Chondrocyte (in vitro differentiated cells): ENCODE measurements at places on chromosomes 5 and 9. TPM values are rescaled to one million over a fixed set of nuclear protein-coding genes. Genes with fewer than 3 reads are reported as not detected.
A peak's percentile ranks its signal among the peaks of the same experiment; 100 is the strongest.

DNA sequence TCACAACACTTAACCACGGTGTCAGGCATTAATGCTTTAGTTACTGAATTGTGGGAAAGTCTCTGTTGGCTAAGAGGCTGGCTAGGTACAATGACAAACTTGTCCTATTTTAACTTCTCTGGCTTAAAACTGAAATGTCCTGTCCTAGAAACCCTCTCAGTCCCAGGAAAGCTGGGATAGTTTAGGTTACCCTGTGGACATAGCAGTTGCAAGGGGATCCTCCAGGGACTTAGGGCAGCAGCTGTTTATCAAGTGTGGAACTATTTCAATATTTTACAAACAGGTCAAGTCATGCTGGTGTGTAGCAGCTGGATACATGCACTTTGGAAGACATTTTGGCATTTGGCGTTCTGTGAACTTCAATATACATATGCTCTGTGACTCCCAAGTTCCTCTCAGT is 95.0 kb upstream of the ARRDC3 start:
- no peaks in the 10 kb centered on the region for H3K4me1 ChIP-seq
- H3K36me3 ChIP-seq, result no peaks in the 10 kb centered on the region
- no peak for DNase-seq
- H3K4me3 ChIP-seq, result no peak overlapping the region
- H3K27me3 ChIP-seq, result no peaks in the 10 kb centered on the region

GRCh38 chr5:160251406-160252155 is 22.3 kb downstream of the FABP6 start:
- no peak overlapping the region for H3K27ac ChIP-seq
- peaks cover 19% of the 10 kb centered on the region for H3K36me3 ChIP-seq
- no peaks in the 10 kb centered on the region for H3K4me1 ChIP-seq
- peak; percentile 64 for DNase-seq
- no peaks in the 10 kb centered on the region for H3K27me3 ChIP-seq

GRCh38 chr9:81877047-81877446 is 51.2 kb upstream of the SPATA31D4 start:
- H3K36me3 ChIP-seq, result no peaks in the 10 kb centered on the region
- H3K4me3 ChIP-seq, result no peak overlapping the region
- peaks cover 10% of the 10 kb centered on the region for H3K4me1 ChIP-seq

The ARRDC3 gene
- 23.4 to 29.1 TPM (median 27.6 TPM) in 3 replicates for total RNA-seq
